DMS79 (cell line): ENCODE measurements at places on chromosomes 2 and 18.

GRCh38 chr18:1968801-1969498 is 602.4 kb downstream of the METTL4 start:
- no peak for DNase-seq

GRCh38 chr2:71326968-71327367 is 4.6 kb upstream of the ZNF638 start:
- no peak for DNase-seq

- DNase-seq: no peak
These were observed 216.7 kb downstream of the TGIF1 start for GRCh38 chr18:3666526-3667254.

DNA sequence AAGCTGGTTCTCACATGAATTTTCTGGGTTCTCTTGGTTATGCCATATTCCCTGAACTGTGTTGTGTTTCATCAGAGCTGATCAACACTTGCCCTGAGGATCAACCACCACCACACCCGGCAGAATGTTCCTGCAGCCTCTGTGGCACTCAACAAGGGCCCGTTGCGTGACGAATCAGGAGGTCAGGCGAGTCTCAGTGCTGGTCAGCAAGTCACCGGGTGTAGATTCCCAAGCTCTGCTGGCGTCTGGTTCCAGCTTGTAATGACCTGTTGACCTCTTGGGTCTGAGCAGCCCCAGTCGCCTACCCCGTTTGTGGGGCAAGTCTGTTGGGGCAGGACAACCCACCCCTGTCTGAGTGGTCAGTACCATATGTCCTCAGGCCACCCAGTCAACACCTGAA is 46.0 kb downstream of the ADCY3 start:
- no peak for DNase-seq

GRCh38 chr2:188515918-188516317 is 224.2 kb downstream of the GULP1 start:
- no peak for DNase-seq
